Activated CD4-positive, alpha-beta memory T cell treated with anti-CD3 and anti-CD28 coated beads, Interleukin-2, amount 10 ng/mL, durations not matched to agents 7 days and 5 days (primary cell): ENCODE measurements at places on chromosomes 6 and 20. TPM values are rescaled to one million over a fixed set of nuclear protein-coding genes. Genes with fewer than 3 reads are reported as not detected.

DNA sequence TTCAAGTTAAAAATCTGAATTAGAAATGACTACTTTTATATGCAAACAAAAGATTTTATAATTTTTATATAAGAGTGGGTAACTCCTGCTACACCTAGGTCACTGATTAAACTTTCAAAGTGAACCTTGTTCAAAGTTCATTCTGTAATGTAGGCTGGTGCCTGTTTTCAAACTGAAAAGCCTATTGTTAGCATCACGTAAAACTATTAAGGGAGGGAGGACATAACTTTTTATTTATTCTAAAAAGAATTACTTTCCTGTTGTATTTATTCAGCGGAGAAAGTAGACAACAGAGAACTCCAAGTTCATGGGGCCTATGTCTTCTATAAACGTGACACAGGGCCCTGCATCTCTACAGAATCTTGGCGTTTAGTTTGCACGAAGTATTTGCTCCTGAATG lies 27.4 kb downstream of the FERMT1 start:
- H3K27ac ChIP-seq = no peak overlapping the region
- no peaks in the 10 kb centered on the region for H3K36me3 ChIP-seq
- H3K4me3 ChIP-seq = no peak overlapping the region
- no peaks in the 10 kb centered on the region for H3K4me1 ChIP-seq
- no peak for DNase-seq

- H3K27ac ChIP-seq = no peak overlapping the region
- DNase-seq = no peak
- peaks cover 22% of the 10 kb centered on the region for H3K27me3 ChIP-seq
- H3K36me3 ChIP-seq = no peaks in the 10 kb centered on the region
These were observed 50.8 kb upstream of the NRN1 start for GRCh38 chr6:6057442-6058053.

GRCh38 chr6:89315249-89315885 lies at the start of gene GABRR2:
TSS of gene GABRR2 (minus strand) at chr6:89315299. CDS start at chr6:89315165, 134 bp downstream.
- no peak for DNase-seq
- H3K27me3 ChIP-seq = peaks cover under 1% of the 10 kb centered on the region
- H3K4me1 ChIP-seq = no peaks in the 10 kb centered on the region
- H3K36me3 ChIP-seq = peaks cover 17% of the 10 kb centered on the region

DNA sequence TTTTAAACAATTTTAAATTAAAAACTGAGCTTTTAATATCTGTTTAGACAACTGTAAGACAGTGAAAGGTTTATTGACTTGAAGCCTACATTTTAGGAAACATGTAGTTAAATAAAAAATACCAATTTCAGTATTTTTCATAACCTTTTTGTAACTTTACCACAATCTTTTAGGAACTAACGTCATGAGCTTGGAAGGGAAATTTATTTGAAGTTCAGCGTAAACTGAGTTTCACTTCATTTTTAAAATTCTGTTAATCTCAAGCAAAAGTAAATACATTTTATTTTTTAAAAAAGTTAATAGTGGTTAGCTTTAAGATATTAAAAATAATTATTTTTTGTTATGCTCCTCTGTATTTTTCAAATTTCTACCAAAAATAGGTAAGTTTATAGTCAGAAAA lies 5.5 kb downstream of the CST7 start:
- peaks cover 56% of the 10 kb centered on the region for H3K4me1 ChIP-seq
- no peak overlapping the region for H3K4me3 ChIP-seq
- no peak for DNase-seq
- peaks cover 72% of the 10 kb centered on the region for H3K36me3 ChIP-seq
- no peaks in the 10 kb centered on the region for H3K27me3 ChIP-seq

GRCh38 chr20:47418069-47418757 lies 61.7 kb upstream of the ZMYND8 start:
- no peak for DNase-seq
- H3K4me3 ChIP-seq = no peak overlapping the region
- H3K27ac ChIP-seq = no peak overlapping the region
- H3K4me1 ChIP-seq = peaks cover 37% of the 10 kb centered on the region

DNA sequence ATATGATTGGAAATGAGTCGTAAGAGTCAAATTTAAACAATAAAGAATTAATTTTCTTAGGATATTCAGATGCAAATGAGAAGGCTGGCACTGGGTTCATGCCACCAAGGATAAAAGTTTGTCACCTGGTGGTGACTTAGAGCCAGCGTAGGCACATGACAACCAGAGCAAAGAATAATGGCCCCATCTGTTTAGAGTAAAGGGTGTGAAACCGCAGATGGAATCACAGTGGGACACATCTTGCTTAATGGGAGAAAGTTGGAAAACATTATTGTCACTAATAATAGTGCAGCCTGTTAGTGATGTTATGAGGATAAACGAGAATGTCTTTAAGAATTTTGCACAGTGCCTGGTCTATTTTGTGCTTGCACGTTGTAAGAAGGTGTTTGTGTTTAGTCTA lies 727.8 kb downstream of the QKI start:
- H3K4me1 ChIP-seq = no peaks in the 10 kb centered on the region
- no peak overlapping the region for H3K4me3 ChIP-seq
- no peak overlapping the region for H3K27ac ChIP-seq
- H3K27me3 ChIP-seq = no peaks in the 10 kb centered on the region
- no peaks in the 10 kb centered on the region for H3K36me3 ChIP-seq

DNA sequence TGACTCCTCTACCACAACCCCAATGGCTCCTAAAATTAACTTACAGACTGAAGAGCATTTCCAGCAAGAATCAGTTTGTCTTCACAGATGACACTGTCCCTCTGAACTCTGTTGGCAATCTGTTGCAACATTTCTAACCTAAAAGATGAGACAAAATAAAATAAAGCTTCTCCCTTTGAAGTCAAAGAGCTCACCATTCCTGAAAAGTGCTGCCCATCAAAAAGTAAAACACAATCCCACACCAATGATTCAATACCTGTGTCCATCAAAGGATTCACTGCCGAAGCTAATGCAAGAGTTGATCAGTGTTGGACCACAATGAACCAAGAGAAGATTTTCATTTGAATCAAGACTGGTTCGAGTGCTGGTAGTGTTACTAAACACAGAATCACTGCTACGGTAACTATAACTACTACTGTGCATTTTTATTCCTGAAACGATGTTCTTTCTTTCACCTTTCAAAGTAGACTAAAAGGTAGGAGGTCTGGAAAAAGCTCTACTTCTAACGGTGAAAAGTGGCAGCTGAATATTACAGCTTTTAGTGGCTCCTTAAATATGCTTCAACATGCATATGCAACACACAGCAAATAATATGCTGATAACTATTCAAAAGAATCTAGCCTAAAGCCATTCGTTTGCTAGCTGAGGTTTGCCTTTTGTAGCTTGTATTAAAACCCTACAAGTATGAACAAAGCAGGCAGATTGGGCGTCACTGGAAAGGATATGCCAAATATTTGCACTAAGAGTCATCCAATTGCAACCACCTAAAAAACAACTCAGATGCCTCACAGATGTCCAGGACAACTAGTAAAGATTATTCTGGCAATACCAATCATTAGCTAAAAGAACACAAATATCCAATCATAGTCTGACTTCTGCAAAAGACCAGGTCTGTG lies at the start of gene DST:
Gene DST, minus strand, starts transcription at position 524 of the 896 bp plus-strand sequence.
- peaks cover 4% of the 10 kb centered on the region for H3K27me3 ChIP-seq
- no peaks in the 10 kb centered on the region for H3K36me3 ChIP-seq
- H3K4me1 ChIP-seq = no peaks in the 10 kb centered on the region
- no peak within 1 kb of the TSS for H3K4me3 ChIP-seq
- DNase-seq = no peak

- H3K4me1 ChIP-seq = peaks cover 3% of the 10 kb centered on the region
- H3K27me3 ChIP-seq = no peaks in the 10 kb centered on the region
- H3K27ac ChIP-seq = no peak overlapping the region
- H3K36me3 ChIP-seq = no peaks in the 10 kb centered on the region
These were observed 63.6 kb downstream of the SLC23A2 start for GRCh38 chr20:4937407-4938319.

DNA sequence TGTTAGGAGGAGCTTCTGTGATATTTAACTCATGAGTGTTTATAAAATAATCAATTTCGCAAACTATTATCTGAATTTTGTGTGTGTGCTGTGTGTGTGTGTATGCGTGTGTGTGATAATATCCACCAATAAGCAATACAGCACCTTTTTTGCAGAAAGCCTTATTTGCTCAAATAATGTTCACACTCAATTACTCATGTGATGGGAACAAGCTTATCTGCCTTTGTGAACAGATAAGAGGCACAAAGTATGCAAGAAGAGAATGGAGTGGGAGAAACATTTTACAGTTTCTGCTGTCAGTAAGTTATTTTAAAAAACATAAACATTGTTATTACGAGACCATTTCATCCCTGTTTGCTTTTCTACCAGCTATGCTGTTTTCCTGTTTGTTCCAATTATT lies 36.7 kb upstream of the PTPRK start:
- H3K4me1 ChIP-seq = no peaks in the 10 kb centered on the region
- no peak overlapping the region for H3K27ac ChIP-seq
- DNase-seq = no peak
- no peaks in the 10 kb centered on the region for H3K36me3 ChIP-seq
- no peak overlapping the region for H3K4me3 ChIP-seq

GRCh38 chr6:138393871-138394783 lies 9.9 kb upstream of the HEBP2 start:
- no peak overlapping the region for H3K27ac ChIP-seq
- no peak overlapping the region for H3K4me3 ChIP-seq
- H3K27me3 ChIP-seq = peaks cover 11% of the 10 kb centered on the region
- DNase-seq = no peak
- H3K4me1 ChIP-seq = peaks cover 5% of the 10 kb centered on the region

DNA sequence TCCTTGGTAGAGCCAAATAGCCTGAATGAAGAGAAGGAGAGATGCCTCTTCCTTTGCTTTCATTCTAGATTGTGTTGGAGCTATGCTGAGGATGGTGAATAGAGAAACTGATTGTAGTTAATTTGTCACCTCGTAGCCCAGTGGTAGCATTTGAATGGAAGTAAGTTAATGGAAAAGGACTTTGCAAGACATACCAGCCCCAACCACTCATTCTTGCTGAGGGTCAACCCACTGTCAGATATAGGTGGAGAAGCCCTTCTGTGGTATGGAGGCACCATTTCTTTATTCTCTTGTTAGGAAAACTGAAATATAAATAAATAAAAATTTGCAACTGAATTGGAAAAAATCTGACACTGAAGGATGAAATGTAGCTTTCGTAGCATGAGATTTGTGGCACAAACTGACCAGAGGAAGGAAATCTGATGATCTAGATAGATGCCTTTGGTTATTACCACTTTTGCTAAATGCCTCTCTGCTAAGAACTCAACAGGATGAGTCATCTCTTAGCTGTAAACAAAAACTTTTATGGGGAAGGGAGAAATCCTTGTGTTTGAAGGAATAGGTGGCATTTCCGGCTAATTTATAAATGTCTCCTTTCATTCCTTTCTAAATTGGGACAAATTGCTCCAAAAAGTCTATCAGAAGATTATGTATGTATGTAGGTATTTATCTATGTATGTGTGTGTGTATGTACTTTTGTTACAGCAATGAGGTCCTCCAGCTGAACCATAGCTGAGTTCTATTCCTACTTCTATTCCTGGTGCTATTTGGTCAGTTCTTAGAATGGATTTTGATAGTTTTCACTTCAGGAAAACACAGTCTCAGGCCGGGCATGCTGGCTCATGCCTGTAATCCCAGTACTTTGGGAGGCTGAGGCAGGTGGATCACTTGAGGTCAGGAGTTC lies 76.5 kb upstream of the SUPT3H start:
- no peaks in the 10 kb centered on the region for H3K27me3 ChIP-seq
- peaks cover 56% of the 10 kb centered on the region for H3K36me3 ChIP-seq
- no peak for DNase-seq
- no peak overlapping the region for H3K4me3 ChIP-seq
- no peak overlapping the region for H3K27ac ChIP-seq

- DNase-seq = peak; percentile 32
- H3K27me3 ChIP-seq = peaks cover 7% of the 10 kb centered on the region
- no peaks in the 10 kb centered on the region for H3K4me1 ChIP-seq
- H3K36me3 ChIP-seq = no peaks in the 10 kb centered on the region
- H3K4me3 ChIP-seq = no peak overlapping the region
These were observed 57.8 kb downstream of the SLC2A10 start for GRCh38 chr20:46767127-46767761.

GRCh38 chr6:28474441-28475219 lies 31.3 kb upstream of the ZSCAN23 start:
- no peak overlapping the region for H3K27ac ChIP-seq
- no peak for DNase-seq
- H3K4me3 ChIP-seq = peak overlapping the region; percentile 23
- no peaks in the 10 kb centered on the region for H3K36me3 ChIP-seq
- H3K27me3 ChIP-seq = peaks cover 57% of the 10 kb centered on the region

DNA sequence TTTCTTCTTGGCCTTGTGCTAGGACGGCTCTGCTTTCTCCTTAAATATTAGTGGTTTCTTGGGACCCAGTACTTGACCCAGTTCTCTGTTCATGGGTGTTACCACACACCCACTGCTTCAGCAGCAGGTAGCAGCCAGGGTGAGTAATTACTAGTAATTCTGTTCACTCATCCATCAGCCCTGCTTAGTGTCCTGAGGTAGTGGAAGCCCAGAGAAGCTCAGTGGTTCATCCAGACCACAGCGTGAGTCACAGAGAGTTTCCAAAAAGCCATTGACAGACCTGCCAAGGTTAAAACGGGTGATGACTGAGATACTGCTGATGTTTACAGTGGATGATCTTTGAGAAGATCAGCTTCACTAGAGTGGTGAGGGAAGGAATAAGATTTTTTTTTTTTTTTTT lies 51.7 kb upstream of the HINT3 start:
- H3K4me1 ChIP-seq = peaks cover 42% of the 10 kb centered on the region
- H3K27me3 ChIP-seq = no peaks in the 10 kb centered on the region
- H3K36me3 ChIP-seq = peaks cover 33% of the 10 kb centered on the region
- H3K27ac ChIP-seq = peak overlapping the region; percentile 52
- peak; percentile 78 for DNase-seq

DNA sequence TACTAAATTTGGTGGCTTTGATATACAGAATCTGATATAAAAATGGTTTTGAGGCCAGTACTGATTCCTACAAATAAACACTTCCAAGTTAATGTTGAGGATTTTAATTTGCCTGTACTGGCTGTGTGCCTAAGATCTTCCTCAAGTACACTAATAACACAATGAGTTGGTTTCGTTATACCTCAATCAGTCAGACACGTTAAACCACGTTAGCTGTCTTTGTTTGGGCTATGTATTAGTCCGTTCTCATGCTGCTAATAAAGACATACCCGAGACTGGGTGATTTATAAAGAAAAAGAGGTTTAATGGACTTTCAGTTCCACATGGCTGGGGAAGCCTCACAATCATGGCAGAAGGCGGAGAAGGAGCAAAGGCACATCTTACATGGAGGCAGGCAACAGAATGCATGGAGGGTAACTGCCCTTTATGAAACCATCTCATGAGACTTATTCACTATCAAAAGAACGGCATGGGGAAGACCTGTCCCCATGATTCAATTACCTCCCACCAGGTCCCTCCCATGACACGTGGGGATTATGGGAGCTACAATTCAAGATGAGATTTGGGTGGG lies 46.2 kb downstream of the NT5E start:
- DNase-seq = no peak
- H3K27ac ChIP-seq = no peak overlapping the region
- peaks cover 8% of the 10 kb centered on the region for H3K4me1 ChIP-seq
- H3K27me3 ChIP-seq = no peaks in the 10 kb centered on the region

The LTB gene
- 1,185 TPM for total RNA-seq

The PGM3 gene
- 18.6 TPM for total RNA-seq

The FAM209B gene
- total RNA-seq = 0.91 TPM

The PYGB gene
- total RNA-seq = 28.4 TPM

The GRIK2 gene
- not detected for total RNA-seq

The FKBP1C gene
- total RNA-seq = 0.55 TPM

The PRDM13 gene
- not detected for total RNA-seq

The CALHM4 gene
- not detected for total RNA-seq
